ENCODE measurements at places on chromosomes 6 and 20.

- no peak for DNase-seq
Measured at GRCh38 chr6:48057601-48058000, 53.4 kb downstream of the PTCHD4 start.

- DNase-seq = no peak
Measured at GRCh38 chr6:72551470-72551869, 70.4 kb upstream of the KCNQ5 start.

DNA sequence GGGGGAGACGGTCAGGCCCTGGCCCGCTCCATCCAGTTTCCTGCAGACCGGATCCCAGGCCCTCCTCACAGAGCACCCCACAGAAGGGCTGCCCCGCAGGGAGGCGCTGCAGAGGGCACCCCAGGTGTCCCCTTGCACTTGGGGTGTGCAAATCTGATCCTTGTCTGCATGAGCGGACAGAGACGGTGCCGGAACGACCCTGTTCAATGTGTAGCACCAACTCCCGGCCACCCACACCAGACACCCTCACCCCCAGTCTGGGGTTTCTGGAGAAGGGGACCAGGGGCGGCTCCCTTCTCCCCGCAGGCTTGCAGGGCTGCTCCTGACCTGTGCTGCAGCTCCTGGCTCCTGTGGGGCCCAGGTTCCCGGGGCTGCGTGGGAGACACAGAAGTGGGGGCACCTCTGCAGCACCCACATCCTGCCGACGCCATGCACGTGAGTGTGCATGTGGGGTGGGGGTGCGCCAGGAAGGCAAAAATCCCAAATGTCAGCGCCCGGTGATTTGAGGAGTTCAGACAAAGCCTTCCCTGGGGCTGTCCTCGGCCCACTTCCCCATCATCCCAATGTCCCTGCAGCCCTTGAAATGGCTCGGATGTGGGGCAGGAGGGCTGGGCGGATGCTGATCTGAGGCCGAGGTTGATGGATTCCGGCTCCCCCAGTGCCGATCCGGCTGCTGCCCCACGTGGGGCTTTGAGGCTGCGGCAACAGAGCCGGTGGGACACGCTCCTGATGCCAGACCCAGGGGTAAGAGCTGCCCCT lies 85.3 kb upstream of the BHLHE23 start:
- peak; percentile 63 for DNase-seq

- no peak for DNase-seq
Measured at GRCh38 chr6:142861711-142862110, 83.3 kb downstream of the HIVEP2 start.

DNA sequence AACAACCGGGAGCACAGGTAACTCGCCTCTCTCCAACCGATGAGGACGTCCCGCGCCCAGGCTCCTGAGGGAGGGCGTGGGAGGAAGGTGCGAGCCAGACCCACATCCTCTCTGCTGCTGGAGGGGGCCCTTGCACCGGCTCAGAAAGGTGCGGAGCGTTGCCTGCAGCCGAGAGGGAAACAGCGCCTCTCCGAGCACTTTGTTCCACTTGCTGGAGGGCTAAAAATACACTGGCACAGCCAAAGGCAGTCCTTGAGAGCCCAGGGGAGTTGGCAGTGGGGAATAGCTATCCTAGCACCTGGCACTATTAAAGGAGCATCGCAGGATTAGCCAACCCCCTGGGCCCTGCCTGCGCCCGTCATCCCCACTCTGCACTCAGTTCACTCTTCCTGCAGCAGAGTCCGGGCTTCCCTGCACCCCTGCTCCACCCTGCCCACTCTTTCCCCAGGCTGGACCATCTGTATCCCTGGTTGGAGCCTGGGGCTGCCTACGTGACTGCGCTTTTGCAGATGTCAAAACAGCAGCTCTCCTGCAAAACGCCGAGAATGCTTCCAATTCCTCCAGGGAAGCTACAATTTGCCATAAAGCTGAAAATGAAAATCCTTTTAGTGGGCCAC lies 108.9 kb downstream of the SNX5 start:
- DNase-seq = no peak

- DNase-seq = peak; percentile 79
Measured at GRCh38 chr6:165662749-165663376, at the start of gene PDE10A. TSS of gene PDE10A (minus strand) at chr6:165663241. CDS start at chr6:165662811, 430 bp downstream.

DNA sequence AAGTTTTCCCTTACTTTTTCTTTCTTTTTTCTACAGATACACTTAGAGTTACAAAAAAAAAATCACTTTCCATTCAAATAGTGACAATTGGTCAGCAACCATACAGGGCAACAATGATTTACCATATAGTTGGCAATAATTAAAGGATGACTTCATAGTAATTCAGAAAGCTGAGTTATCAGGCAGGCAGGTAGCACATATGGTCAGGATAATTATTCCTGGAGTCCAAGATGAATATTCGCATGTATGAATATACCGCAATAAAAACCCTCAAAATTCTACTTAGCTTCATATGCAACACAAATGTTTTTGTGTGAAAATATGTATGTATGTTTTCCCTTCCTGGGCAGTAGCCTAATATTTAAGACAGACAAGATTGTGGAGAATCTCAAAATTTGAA lies 34.5 kb downstream of the COL19A1 start:
- no peak for DNase-seq

DNA sequence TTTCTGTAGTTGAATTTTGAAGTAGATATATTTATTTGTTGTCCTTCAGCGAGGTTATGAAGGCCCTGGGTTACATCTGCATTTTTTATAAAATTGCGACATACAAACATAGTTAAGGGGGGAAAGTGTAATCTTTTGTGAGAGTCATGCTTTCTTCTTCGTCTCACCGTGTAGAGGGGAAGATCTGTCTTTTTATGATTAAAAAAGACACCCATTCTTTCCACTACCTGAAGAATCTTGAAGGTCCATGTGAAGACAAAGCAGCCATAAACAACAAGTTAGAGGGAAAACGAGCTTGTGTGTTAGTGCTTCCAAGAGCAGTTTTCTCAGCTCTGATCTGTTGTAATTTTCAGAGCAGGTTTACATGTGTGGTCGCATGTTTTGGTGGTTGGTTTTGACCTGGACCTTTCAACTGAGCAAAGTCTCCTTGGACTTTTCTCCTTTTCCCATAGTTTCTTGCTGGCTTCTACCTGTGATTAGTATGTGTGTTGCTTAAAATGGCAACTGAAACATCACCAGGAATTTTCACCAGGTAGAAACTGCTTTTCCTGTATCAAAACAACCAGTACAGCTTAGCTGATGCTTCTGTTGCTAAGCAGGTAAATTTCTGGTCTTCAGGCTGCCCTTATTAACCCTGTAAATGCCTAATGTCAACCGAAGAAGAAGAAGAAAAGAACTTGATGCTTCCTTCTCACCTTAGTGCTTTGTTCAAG lies 37.3 kb downstream of the RREB1 start:
- no peak for DNase-seq

- no peak for DNase-seq
Measured at GRCh38 chr6:163608204-163608644, 193.7 kb downstream of the QKI start.

Measured in type B pancreatic cell (in vitro differentiated cells).